CD4-positive, alpha-beta T cell treated with Interferon alpha-2 for 1 hour (primary cell): ENCODE measurements at places on chromosomes 2 and 18.

DNA sequence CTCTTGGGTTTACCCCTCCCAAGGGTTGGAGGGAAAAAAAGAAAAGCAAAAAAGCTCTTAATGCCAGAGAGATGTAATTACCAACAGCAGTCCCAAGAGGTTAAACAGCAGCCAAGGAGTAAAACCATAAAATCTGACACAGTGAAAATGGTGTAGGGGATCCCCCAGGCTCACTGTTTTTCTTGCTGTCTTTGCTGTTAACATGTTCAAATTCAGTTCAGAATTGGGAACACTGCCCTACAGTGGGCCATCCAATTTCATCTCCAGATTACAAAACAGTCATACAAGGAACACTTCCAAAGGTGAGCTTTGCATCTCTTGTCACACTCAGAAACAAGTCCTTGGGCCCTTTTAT, 54.5 kb downstream of the PLEKHM3 start:
- DNase-seq, result no peak

DNA sequence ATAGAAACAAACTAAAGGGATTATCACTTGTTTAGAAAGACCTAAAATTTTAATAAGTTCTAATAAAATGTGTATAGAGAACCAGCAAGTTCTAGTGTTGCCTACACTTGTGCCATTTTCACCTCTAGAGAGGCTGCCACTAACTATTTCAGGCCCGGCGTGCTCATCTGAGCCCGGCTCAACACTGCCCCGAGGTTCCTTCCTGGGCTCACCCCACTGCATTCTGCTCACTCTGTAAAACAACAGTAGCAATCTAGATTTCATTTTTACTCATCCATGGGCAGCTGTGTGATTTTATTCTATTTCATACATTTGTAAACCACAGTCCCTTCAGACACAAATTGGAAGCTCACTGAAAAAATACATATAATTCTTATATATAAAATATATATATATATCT, 253.2 kb downstream of the L3MBTL4 start:
- no peak for DNase-seq

GRCh38 chr2:198595721-198596120, 791.3 kb downstream of the PLCL1 start:
- DNase-seq, result no peak

- no peak for DNase-seq
These were observed 235.6 kb downstream of the NUP35 start for GRCh38 chr2:183359867-183360266.

DNA sequence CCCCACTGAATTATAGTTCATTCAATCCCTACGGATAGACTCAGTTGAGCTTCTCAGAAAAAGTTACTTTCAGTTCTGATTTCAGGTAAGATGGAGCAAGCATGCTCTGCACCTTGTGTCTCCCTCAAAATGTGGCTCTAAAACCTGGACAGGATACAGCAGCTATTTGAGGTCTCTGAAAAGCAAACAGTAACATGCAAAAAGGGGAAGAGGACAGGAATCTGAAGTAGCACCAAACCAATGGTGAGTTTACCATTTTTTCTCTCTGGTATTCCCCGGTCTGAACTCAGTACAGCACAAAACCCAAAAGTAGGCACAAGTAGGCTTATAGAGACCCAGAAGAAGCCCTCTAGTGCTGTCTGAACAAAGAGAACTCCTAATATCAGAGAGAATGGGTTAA, 34.1 kb downstream of the LANCL1 start:
- DNase-seq, result no peak

DNA sequence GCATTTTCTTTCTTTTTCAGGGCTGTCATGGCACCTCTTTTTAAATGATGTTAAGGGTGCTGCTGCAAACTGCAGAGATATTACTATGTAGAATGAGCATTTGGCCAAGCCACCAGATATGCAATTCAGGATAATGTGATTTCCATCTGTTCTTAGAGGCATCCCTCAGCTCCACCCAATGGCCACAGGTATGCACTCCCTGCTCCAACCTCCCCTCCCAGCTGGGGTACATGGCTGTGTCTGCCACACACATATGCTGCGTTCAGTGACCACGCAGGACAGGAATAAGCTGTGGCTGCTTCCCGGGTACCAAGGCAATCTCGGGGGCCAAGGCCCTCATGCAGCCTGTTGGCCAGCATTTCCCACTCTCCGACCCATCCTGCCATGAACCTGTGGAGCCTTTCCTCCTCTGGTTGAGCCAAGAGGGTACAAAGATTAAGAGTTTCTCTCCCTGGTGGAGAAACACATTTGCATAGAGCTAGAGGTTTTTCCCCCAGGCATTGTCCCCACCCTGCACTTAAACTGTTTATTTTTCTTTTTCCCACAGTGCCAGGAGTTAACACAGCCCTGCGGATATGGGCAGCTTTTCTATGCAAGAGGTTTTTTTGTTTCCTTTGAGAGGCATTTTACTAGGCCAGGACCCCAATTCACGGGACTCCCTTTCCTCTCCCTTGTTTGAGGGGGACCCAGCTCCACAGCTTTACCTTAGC, 147.0 kb downstream of the GCA start:
- no peak for DNase-seq
